ENCODE measurements at places on chromosomes 6 and 20. TPM values are rescaled to one million over a fixed set of nuclear protein-coding genes. Genes with fewer than 3 reads are reported as not detected.

GRCh38 chr6:53433261-53433950 is 84.7 kb upstream of the ELOVL5 start:
- DNase-seq: no peak

GRCh38 chr6:25217829-25218228 is 61.3 kb upstream of the CARMIL1 start:
- DNase-seq: no peak

DNA sequence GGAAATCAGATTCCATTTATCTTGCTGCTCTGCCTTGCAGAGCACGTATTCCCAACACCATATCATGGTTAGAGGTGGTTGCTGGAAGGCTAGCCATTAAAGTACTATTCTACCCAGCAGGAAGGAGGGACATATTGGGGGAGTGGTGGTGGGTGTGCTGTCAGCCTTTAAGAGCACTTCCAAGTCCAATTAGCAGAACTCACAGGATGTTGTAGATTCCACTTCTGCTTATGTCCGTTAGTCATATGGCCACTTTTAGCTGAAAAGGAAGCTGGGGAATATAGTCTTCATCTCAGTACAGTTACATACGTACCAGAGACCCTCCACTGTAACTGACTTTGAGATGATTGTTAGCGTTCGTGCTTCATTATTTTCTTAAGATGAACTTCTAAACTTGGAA is 94.4 kb downstream of the SAMD3 start:
- DNase-seq: no peak

GRCh38 chr6:156062091-156062563 is 606.5 kb upstream of the NOX3 start:
- DNase-seq: no peak

DNA sequence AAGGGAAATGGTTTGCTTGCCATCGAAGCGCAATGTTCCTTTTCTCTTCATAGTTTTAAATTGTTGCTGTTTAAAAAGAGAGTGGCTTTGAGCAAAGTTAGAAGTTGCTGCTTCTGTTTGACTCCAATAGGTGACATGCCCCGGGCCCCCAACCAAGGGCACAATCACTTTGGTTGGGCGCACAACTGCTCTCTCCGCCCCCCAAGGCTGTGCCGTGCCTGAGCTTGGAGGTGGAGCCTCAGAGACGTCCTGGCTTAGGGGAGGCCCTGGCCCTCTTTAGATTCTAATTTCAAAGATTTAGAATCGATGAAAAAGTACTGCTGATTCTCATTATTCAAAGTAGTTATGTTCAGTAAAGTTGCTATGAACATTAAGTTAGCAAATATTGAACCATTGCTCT is 725.9 kb downstream of the COL12A1 start:
- no peak for DNase-seq

DNA sequence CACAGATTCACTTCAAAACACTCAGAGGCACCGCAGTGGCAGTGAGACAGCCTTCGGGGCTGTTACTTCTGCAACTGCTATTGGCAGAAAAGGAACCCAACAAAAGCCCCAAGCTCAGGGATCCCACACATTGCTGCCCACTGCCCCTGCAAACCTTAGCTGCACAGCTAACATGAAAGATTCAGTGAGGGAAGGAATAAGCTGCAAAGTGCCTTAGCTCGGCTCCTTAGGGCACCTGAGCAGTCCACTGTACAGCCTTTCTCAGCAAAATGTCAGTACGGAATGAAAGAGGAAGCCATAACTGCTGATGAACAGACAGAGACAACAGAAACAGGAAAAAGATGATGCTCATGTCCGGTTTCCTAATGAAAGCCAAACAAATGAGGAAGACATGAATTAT is 179.7 kb upstream of the SHLD1 start:
- DNase-seq: no peak

- no peak for DNase-seq
Measured at GRCh38 chr20:1275919-1276318, 9.8 kb downstream of the SNPH start.

- no peak for DNase-seq
Measured at GRCh38 chr6:30200551-30201281, 12.5 kb downstream of the TRIM26 start.

DNA sequence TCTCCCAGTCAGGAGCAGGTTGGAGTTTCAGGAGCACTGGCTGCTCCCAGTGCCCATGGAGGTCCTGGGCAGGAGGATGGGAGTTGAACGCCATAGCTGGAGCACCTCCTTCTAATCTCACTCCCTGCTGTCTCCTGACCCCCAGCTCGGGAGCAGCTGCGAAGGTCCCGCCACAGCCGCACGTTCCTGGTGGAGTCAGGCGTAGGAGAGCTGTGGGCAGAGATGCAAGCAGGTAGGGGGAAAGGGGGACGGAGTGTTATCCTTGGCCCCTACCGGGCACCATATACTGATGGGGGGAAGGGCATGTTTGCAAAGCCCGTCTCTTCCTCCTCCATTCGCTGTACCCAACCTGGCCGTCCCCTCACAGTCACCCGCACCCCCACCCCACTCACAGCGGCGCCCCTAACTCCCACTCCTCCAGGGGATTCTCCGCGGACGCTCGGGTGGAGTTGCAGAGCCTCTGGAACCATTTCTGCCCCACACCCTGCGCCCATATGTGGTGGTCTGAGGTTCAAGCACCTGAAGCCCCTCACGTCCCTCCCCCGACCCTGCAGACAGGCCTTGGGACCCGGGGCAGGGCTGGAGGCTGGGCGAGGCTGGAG is 16.7 kb downstream of the HSPA12B start:
- no peak for DNase-seq

DNA sequence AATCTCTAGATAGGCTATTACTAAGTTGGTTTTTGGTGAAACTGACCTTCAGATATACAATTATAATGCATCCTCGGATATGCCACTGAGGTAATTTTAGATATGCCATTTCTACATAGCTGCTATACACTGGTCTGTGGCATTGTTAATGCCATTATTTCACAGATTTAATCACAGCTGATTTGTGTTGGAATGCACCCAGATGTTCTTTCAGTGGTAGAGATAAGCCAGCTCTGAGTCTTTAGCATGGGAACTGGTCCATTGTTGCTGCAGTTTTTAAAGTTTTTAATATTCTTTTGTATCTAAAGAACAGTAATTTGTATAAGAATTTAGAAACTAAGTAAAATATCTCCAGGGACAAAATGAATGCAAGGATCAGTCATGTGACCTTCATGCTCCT is 6.8 kb downstream of the TMX4 start:
- DNase-seq: no peak

GRCh38 chr6:47345761-47346160 is 36.1 kb upstream of the TNFRSF21 start:
- no peak for DNase-seq

DNA sequence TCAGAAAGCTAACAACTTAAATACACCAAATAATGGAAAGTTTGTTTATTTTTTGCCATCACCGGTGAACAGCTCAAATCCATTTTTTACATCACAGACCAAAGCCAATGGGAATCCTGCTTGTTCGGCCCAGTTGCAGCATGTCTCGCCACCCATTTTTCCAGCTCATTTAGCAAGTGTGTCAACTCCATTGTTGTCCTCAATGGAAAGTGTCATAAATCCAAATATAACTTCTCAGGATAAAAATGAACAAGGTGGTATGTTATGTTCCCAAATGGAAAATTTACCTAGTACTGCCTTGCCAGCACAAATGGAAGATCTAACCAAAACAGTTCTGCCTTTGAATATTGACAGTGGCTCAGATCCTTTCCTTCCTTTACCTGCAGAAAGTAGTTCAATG is 65.3 kb upstream of the SMIM8 start:
- no peak for DNase-seq

GRCh38 chr6:167314180-167314821 is 10.6 kb upstream of the TTLL2 start:
- no peak for DNase-seq

Gene TBX18
- total RNA-seq: 8.8 TPM

Gene GPX5
- total RNA-seq: not detected

Gene CDH4
- total RNA-seq: not detected

Gene MRAP2
- total RNA-seq: 0.16 TPM

Gene SLC22A1
- 0.98 TPM for total RNA-seq

Gene LIN28B
- not detected for total RNA-seq

Gene CD83
- 2.9 TPM for total RNA-seq

Gene FRK
- 0.64 TPM for total RNA-seq

Gene TINAG
- total RNA-seq: not detected

Gene SAPCD1
- 2.0 TPM for total RNA-seq

Gene KCNK16
- not detected for total RNA-seq
